ENCODE measurements at places on chromosomes 12 and 14.

GRCh38 chr12:91142221-91142631, 30.9 kb upstream of the LUM start:
- DNase-seq: no peak

DNA sequence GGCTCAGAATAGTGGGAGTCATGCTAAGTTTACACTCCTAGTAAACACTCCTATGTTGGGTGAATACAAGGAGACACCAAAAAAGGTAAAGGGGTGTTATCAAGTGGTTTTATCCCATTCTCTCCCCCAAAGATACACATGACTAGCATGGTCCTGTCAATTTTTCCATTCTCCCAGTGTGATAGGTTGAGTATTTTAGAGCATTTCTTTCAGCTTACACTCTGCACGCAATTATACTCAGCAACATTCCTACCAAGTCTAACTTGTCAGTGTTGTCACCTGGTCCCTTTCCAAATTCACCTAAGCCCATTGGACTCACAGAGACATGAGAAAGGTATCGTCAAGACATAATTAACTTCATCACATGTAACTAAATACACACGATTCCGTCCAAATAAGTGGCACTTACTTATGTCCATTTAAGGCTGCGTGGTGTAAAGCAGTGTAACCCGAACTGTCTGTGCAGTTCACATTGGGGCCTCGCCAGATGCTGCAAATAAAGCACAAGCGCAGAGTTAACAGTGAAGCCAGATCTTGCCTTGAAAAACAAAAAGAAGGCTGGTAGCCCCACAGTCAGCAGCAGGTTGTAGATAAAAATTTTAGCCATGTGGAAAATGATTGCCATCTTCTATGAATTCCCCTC, 159.7 kb downstream of the ANKS1B start:
- DNase-seq: peak; percentile 53

GRCh38 chr12:89140141-89140540, 212.2 kb downstream of the DUSP6 start:
- DNase-seq: no peak

DNA sequence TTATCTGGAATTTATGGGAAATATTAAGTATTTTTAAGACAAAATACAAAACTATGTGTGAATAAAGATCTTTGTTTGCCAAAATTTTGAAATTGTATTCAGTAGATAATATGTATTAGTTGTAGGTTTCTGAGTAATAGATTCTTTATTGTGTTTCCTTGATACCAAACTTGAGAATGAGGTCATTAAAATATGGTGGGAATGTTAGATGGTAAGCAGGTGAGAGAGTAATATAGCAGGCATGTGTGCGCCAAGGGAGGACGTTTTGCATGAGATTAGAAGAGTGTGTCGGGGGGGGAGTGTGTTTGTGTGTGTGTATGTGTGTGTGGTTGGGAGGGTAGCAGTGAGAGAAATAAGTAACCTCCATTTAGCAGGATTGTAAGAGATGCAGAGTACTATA, 376.5 kb downstream of the NPAS3 start:
- DNase-seq: no peak

DNA sequence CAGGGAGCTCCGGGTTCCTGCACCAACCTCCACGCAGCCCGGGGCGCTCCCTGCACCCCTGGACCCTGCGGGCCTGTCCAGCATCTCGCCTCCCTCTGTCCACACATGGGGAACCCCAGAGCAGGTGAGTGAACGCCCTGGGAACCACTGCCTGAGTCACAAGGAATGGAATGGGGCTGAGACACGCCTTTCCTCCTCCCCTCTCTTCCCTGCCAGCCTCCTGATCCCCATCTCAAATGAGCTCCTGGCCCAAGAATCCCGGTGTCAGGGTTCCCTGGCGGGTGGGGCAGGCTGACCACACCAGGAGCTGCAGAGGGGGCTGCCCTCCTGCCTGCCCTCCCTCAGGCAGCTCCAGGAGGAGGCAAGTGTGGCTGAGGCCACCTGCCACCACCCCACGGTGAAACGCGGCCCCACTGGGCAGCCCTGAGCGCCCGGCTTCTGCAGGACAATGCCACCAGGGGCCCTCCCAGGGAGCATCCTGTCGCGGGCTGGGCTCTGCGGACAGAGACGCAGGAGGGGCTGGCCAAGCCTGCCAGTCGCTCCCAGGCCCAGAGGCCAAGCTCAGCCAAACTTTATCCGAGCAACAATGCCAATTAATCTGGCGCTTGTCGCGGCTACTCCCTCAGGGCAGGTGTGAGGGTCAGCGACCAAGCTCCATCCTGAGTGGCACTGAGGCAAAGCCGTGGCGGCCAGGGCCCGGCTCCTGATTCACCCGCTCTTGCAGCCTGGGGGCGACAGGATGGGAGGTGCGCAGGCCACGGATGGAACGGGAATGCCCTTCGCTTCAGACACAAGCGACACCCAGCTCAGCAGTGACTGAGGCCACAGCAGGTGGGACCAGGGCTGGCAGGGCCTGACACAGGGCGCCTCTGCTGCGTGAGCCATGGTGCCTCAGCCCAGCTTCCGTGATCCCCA, 44.3 kb downstream of the GALNT9 start:
- no peak for DNase-seq

DNA sequence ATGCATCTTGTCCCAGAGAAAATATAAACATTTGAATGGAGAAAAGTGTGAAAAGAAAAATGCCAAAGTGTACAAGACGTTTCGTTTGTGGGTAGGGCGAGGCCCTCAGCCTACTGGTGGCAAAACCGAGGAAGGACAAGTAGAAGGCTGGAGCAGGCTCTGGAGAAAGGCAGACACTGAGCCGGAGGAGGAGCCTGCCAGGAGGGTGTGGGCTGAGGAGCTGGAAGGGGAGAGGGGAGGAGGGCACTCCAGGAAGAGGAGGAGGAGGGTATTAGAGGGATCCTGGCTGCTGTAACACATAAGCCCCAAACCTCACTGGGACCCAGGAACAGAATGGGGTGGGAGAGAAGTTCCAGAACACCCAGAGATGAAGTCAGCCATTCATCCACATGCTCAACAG, 47.7 kb downstream of the CLMN start:
- DNase-seq: no peak

DNA sequence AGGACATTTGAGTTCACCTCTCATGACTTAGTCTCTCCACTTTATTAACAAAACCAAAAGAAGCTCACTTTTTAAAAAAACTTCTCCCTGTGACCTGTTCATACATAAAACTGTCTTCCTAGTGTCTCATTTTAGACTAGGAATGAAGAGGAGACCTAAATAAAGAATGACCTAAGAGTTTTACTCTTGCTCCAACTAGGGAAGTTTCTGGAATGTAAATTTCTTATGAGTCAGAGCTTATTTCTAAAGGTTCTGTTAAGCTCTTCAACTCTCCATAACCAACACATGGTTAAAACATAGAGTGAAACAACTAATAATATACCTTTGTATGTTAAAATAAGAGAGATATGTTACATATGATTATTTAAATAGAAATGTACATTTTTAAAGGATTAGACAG, 369.8 kb downstream of the EMP1 start:
- no peak for DNase-seq

DNA sequence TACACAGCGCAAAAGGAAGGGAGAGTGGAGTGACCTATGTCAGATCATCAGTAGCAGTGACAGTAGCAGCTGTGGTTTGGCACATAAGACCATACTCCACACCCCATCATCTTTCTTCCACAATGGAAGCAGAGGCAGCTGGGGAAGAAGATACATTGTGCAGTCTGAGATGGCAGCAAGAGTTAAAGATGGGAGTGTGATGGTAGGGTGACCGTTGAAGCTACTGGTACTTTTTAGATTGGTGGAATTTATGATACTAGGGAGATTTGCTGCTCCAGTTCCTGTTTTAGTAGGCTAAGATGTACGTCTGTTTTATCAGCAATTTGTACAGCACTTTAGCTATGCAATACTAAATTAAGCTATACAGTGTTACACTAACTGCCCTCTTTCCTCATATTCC, 291.0 kb downstream of the FUT8 start:
- no peak for DNase-seq

GRCh38 chr12:89072294-89073026, 279.8 kb downstream of the DUSP6 start:
- DNase-seq: no peak

- no peak for DNase-seq
Measured at GRCh38 chr12:12996209-12996608, 3.9 kb downstream of the HEBP1 start.

- no peak for DNase-seq
Measured at GRCh38 chr14:100096656-100097055, 31.4 kb downstream of the EVL start.

DNA sequence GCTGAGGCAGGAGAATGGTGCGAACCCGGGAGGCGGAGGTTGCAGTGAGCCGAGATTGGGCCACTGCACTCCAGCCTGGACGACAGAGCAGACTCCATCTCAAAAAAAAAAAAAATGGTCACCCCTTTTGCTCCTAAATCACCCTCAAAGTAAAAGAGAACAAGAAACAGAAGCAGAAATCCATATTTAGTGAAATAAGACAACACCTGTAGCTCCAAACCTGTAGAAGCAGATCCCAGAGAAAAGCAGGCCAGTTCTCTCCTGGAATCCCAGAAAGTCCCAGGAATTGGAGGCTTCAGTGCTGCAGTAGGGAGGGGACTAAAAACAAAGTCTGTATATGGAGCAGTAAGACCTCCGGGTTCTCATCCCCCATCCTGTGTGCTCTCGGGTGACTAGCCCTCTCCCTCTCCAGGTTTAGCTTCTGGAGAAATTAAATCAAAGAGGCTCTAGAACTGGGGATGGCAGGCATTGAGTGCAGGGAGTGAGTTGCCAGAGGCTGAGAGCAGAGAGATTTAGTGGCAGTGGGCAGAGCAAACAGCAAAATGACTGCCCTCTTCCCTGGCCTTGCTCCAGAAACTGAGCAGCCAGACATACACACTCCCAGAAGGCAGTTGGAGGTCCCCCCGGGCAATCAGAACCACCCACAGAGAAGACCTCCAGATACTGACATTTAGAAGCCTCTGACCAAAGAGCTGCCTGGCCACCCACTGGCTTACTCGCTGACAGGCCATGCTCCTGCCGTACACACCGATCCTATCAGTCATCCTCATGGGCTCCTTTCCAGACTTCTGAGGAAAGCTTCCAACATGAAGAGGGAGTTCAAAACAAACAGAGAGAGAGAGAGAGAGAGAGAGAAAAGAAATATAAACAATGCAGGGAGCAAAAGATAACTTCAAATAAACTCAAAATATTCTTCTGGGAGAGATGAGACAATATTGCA, 6.3 kb upstream of the MLXIP start:
- no peak for DNase-seq

DNA sequence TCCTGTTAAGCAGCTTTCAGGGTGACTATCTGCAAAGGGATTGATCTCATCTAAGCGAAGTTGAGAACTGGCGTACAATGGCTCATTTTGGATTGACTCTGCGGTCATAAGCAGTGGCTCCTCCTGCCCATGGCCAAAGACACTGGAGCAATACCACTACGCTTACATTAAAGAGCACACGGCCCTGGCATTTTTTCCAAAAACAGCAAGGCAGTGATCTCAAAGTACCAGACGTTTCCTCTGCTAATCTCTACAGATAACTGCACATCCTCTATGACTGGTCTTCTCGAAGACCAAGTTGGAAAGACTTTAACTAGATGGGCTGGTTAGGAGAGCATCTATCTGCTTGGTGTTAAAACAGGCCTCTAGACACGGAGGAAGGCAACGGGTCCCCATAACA, 2.7 kb downstream of the PITPNM2 start:
- no peak for DNase-seq

GRCh38 chr12:20567413-20567812, 127.7 kb upstream of the SLCO1C1 start:
- DNase-seq: no peak

DNA sequence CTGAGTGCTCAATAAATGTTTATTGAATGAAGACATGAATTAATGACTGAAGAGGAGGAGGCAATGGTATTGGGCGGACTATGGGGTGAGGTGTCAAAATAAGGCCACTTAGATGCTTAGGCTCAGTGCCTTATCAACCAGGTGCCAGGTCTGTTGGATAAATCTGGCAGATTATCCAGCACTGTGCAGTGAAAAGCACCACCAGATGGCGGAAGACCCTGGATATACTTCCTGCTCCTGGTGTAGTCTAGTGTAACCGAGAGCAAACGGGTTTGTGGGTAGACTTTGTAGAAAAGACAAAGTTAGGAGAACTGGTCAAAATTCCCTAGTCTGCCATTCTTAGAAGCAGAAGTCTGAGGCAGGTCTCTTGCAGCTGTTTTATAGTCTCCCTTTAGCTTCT, 306.3 kb downstream of the ATP23 start:
- DNase-seq: no peak

DNA sequence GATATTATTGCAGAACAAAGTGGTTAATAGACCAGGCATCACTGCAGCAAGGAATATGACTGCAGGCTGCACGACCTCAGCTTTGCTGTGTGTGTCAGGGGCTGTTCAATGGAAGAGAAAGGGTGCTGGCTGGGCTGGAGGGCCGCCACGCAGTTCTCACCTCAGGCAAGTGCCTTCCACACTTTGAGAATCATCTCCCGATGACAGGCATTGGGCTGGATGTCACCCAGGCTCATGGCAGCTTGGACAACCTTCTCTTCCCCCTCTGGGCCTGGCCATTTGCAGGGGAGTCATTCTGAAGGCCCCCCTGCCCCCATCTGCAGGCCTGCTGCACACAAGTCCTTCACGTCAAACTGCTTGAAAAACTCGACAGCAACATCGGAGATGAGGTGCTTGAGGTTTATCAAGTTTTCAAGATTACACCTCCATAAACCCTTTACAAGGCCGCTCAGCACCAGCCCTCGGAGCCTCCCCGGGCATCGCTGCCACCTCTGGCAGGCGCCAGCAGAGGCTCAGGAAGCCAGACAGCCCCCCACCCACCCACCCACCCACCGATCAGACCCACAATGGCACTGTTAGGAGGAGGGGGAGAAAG, 165.9 kb upstream of the GSC start:
- DNase-seq: no peak

GRCh38 chr12:87163122-87163521, 866.1 kb downstream of the C12orf50 start:
- DNase-seq: no peak

GRCh38 chr14:22780941-22781300, 14.4 kb downstream of the OXA1L start:
- DNase-seq: no peak

- no peak for DNase-seq
Measured at GRCh38 chr12:121990692-121991603, 30.7 kb upstream of the BCL7A start.

DNA sequence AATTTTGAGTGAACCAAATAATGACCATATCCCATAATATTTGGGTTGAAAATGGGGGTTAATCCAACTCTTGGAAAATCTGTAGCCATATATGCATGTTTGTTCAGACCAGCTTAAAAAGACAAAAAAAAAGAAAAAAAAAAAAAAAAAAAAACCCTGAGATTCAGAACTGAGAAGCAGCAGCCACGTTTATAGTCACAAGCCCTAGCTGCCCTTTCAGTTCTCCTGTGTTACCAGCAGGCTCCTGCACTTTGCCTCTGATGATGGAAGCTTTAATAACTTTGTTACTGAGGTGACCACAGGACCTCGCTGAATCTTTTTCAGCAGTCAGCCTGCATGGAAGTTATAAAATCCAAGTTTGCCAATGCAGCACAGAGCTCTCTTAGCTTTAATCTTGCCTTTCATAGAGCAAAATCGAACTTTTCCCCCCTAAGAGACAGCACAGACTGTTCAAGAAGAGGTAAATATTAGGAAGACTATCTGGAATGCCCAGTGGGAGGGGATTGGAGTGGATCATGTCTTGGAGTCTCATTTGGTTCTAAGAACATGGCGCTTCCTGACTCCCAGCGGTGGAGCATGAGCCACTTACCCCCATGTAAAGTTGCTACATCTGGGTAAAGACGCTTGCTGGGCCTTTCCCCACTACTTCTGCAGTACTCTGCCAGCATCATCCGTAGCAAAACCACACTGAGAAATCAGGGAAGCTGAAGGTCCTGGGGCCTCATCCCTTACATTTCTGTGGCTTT, 20.6 kb downstream of the GNG2 start:
- no peak for DNase-seq

Data from NCI-H1694 treated with DMSO at 0.1 percent for 48 hours (cell line).